Effector memory CD8-positive, alpha-beta T cell (primary cell): ENCODE measurements at places on chromosomes 4 and X.
A peak's percentile ranks its signal among the peaks of the same experiment; 100 is the strongest.

DNA sequence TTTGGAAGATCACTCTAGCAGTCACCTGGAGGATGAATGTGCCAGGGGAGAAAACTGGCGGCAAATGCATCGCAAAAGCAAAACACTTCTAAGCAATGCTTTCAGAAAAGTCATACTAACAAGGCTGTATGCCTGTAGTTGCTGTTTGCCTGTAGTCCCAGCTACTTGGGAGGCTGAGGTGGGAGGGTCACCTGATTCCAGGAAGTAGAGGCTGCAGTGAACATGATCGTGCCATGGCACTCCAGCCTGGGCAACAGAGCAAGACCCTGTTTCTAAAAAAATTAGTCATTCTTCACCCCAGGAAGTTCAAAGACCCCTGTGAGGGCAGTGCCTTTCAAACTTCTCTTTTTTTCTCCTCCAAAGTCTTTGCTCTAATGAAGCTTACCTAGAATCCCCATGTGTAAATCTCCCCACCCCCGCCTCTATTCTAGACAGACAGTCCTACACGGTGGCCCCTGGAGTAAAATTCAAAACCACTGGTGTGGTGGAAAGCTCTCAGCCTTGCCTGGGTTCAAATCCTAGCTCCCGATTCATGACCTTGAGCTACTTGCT is 5.5 kb downstream of the SOWAHD start:
- no peaks in the 10 kb centered on the region for H3K27me3 ChIP-seq
- H3K27ac ChIP-seq, result no peak overlapping the region
- H3K4me1 ChIP-seq, result peaks cover 4% of the 10 kb centered on the region
- no peak overlapping the region for H3K4me3 ChIP-seq

DNA sequence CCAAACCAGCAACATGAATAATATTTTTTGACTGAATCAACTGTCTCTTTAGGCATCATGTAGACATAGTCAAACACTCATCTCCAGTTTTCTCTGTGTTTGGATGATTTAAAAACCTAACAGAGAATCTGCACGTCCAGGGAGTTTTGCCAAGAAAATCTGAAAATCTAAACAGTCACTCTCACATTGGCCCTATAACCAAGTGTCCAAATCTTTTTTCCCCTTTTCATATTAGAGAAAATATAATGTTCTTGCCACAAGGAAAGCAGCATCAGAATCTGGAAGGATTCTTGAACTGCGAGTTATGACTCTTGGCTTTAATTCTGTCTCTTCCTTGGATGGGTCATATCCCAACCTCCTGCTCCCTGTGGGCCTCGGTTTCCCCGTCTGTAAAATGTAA is 8.8 kb upstream of the CHRDL1 start:
- no peaks in the 10 kb centered on the region for H3K27me3 ChIP-seq
- no peak overlapping the region for H3K4me3 ChIP-seq
- no peaks in the 10 kb centered on the region for H3K4me1 ChIP-seq
- no peak for DNase-seq
- no peak overlapping the region for H3K27ac ChIP-seq

DNA sequence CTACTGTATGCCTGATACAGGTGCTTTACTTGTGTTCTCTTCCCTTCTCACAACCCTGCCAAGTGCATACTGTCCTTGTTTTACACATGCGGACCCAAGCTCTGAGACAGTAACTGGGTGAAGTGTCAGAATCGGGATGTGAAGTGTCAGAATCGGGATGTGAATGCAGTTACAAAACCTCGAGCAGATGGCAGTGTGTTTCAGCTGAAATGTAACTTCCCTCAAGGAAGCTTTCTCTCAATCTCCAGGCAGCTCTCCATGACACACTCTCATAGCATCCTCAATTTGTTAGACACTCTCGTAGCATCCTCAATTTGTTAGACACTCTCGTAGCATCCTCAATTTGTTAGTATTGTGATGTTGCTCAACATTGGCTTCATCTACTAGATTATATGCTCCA is 1.1 kb upstream of the HPSE start:
- H3K27ac ChIP-seq, result no peak overlapping the region
- H3K36me3 ChIP-seq, result peaks cover 2% of the 10 kb centered on the region
- H3K4me1 ChIP-seq, result peaks cover 19% of the 10 kb centered on the region

DNA sequence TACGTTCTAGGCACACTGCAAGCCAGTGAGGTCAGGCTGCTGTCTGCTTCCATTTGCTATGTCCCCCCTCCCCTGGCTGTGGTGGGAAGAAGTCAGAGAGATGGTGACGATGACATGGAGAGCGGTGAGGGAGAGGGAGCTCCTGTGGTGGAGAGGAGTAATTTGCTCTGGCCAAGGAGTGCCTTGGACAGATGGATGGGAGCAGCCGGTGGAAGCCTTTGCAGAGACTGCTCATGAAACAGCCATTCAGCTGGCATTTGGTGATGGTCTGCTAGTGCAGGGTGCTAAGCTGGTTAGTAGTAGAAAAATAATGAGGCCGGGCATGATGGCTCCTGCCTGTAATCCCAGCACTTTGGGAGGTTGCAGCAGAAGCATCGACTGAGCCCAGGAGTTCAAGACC is 124.1 kb downstream of the FHDC1 start:
- H3K36me3 ChIP-seq, result no peaks in the 10 kb centered on the region
- no peak for DNase-seq
- no peak overlapping the region for H3K4me3 ChIP-seq
- H3K27ac ChIP-seq, result no peak overlapping the region
- H3K4me1 ChIP-seq, result no peaks in the 10 kb centered on the region

GRCh38 chr4:119697887-119698393 is 69.3 kb upstream of the PDE5A start:
- H3K36me3 ChIP-seq, result no peaks in the 10 kb centered on the region
- H3K27ac ChIP-seq, result no peak overlapping the region
- no peak overlapping the region for H3K4me3 ChIP-seq
- H3K27me3 ChIP-seq, result peaks cover 17% of the 10 kb centered on the region
- DNase-seq, result no peak

- no peak for DNase-seq
- no peak overlapping the region for H3K4me3 ChIP-seq
- no peaks in the 10 kb centered on the region for H3K4me1 ChIP-seq
- peaks cover 31% of the 10 kb centered on the region for H3K36me3 ChIP-seq
- H3K27me3 ChIP-seq, result no peaks in the 10 kb centered on the region
These were observed 21.1 kb downstream of the AIFM1 start for GRCh38 chrX:130144509-130144908.

- no peaks in the 10 kb centered on the region for H3K36me3 ChIP-seq
- no peak overlapping the region for H3K4me3 ChIP-seq
- peaks cover 3% of the 10 kb centered on the region for H3K4me1 ChIP-seq
These were observed 129.3 kb downstream of the RBMX2 start for GRCh38 chrX:130531066-130531465.

GRCh38 chr4:150579551-150580234 is 2.3 kb upstream of the MAB21L2 start:
- peaks cover 24% of the 10 kb centered on the region for H3K36me3 ChIP-seq
- H3K27me3 ChIP-seq, result no peaks in the 10 kb centered on the region
- no peak for DNase-seq
- no peak overlapping the region for H3K27ac ChIP-seq
- H3K4me1 ChIP-seq, result peaks cover 8% of the 10 kb centered on the region
- H3K4me3 ChIP-seq, result no peak overlapping the region

DNA sequence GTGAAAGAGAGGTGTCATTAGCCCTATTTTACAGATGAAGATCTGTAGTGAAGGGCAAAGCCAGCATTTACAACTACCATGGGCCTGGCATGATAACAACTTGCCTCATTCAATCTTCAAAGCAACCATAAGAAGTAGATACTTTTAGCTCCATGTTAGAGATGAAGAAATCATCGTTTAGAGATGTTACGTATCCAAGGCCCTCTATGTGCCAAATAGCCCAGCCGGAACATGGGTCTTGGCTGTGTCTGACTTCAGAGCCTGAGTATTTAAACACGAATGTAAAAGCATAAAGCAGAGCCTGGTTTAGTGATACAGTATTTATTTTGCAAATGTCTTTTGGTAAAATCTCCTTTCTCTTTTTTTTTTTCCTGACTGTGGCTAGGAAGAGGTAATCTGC is 197.1 kb downstream of the RASL11B start:
- H3K4me1 ChIP-seq, result no peaks in the 10 kb centered on the region
- no peak overlapping the region for H3K4me3 ChIP-seq
- H3K27ac ChIP-seq, result no peak overlapping the region
- H3K27me3 ChIP-seq, result no peaks in the 10 kb centered on the region
- no peaks in the 10 kb centered on the region for H3K36me3 ChIP-seq
- no peak for DNase-seq

GRCh38 chr4:73414936-73415271 is 10.8 kb downstream of the ALB start:
- H3K27ac ChIP-seq, result no peak overlapping the region
- no peaks in the 10 kb centered on the region for H3K36me3 ChIP-seq
- no peak for DNase-seq

DNA sequence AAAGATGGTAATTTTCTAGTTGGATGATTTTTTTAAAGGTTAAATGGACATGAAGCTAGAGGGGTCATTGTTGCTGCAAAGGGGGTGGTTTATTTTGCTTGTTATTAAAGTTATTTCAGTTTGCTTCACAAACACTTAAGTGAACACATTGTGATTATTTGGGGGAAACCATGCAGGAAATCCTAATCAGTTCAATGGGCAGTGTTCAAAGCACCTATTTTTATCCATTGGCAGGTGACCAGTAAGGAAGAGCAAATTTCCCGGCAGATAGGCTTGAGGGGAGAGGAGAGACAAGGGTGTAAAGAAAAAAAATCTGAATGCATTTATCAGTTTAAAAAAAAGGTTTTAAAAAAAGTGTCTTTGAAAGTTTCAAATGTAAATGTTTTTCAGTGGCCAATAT is 17.6 kb downstream of the GPR174 start:
- peaks cover 39% of the 10 kb centered on the region for H3K4me1 ChIP-seq
- peak overlapping the region; percentile 89 for H3K4me3 ChIP-seq
- DNase-seq, result no peak
- H3K27ac ChIP-seq, result peak overlapping the region; percentile 89

DNA sequence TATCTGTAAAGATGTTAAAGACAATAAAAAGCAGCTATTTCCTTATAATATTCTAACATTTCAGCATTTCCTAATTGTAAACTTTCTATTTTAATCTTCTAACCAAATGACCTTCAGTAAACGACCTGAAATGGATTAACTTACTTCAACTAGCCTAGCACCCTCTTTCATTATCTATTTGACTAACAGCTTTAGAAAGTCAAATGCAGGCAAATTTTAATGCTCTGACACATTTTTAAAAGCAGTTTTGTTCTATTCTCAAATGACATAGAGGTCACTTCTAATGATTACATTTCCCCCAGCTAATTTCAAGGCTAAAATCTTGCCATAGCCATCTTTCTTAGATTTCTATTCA is 41.9 kb downstream of the SLC7A11 start:
- no peaks in the 10 kb centered on the region for H3K27me3 ChIP-seq
- no peaks in the 10 kb centered on the region for H3K36me3 ChIP-seq
- H3K4me1 ChIP-seq, result no peaks in the 10 kb centered on the region
- H3K27ac ChIP-seq, result no peak overlapping the region
- no peak for DNase-seq

- peak overlapping the region; percentile 87 for H3K27ac ChIP-seq
- H3K4me3 ChIP-seq, result peak overlapping the region; percentile 80
- H3K36me3 ChIP-seq, result peaks cover 4% of the 10 kb centered on the region
These were observed 2.9 kb downstream of the SEC24B start for GRCh38 chr4:109436504-109436903.

GRCh38 chrX:56744996-56745395 is 16.0 kb downstream of the NBDY start:
- no peak for DNase-seq
- H3K27ac ChIP-seq, result no peak overlapping the region
- no peaks in the 10 kb centered on the region for H3K27me3 ChIP-seq
- peaks cover 16% of the 10 kb centered on the region for H3K4me1 ChIP-seq
- no peak overlapping the region for H3K4me3 ChIP-seq

DNA sequence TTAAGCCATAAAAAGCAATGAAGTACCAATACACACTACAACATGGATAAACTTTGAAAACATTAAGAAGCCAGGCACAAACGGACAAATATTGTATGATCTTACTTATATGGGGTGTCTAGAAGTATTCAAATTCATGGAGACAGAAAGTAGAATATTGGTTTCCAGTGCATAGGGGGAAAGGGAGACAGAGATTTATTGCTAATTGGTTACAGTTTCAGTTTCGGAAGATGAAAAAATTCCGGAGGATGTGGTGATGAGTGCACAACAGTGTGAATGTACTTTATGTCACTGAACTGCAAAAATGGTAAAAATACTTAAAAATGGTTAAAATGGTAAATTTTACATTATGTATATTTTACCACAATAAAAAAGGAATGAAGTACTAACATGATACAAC is 5.1 kb upstream of the PRDX4 start:
- H3K27ac ChIP-seq, result peak overlapping the region; percentile 6
- no peak for DNase-seq
- H3K36me3 ChIP-seq, result peaks cover 2% of the 10 kb centered on the region
- peaks cover 18% of the 10 kb centered on the region for H3K4me1 ChIP-seq

GRCh38 chrX:123731987-123732669 is 724 bp downstream of the THOC2 start:
- no peaks in the 10 kb centered on the region for H3K27me3 ChIP-seq
- peaks cover 15% of the 10 kb centered on the region for H3K36me3 ChIP-seq
- H3K4me3 ChIP-seq, result peak overlapping the region; percentile 91
- peak; percentile 3 for DNase-seq
- H3K4me1 ChIP-seq, result peaks cover 14% of the 10 kb centered on the region

GRCh38 chrX:5756616-5757015 is 472.1 kb downstream of the NLGN4X start:
- peaks cover 3% of the 10 kb centered on the region for H3K36me3 ChIP-seq
- no peaks in the 10 kb centered on the region for H3K27me3 ChIP-seq
- H3K27ac ChIP-seq, result no peak overlapping the region
- H3K4me3 ChIP-seq, result no peak overlapping the region

DNA sequence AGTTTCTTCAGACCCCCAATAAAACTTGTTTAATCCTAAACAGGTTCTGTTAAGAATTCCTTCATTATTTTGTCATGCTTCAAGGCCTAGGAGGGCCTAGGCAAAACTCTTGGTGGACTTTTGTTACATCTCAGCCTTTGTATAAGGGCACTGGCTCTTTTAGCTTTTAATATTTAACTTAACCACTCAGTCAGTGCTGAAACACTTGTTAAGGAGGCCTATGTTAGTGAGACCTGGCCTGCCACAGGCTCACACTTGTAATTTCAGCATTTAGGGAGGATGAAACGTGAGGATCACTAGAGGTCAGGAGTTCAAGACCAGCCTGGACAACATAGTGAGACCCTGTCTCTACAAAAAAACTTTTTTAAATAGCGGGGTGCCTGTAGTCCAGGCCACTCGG is 32.7 kb upstream of the PGK1 start:
- H3K4me3 ChIP-seq, result no peak overlapping the region
- DNase-seq, result no peak
- no peaks in the 10 kb centered on the region for H3K27me3 ChIP-seq

GRCh38 chr4:182384631-182385091 is 141.5 kb downstream of the TENM3 start:
- H3K4me1 ChIP-seq, result no peaks in the 10 kb centered on the region
- H3K36me3 ChIP-seq, result no peaks in the 10 kb centered on the region
- no peak for DNase-seq
- H3K27ac ChIP-seq, result no peak overlapping the region

- peak overlapping the region; percentile 39 for H3K27ac ChIP-seq
- no peaks in the 10 kb centered on the region for H3K36me3 ChIP-seq
- no peaks in the 10 kb centered on the region for H3K4me1 ChIP-seq
- DNase-seq, result no peak
These were observed 17.2 kb upstream of the ARSJ start for GRCh38 chr4:113996599-113997177.
